Astrocyte of the hippocampus (primary cell): ENCODE measurements at places on chromosomes 4 and X.

DNA sequence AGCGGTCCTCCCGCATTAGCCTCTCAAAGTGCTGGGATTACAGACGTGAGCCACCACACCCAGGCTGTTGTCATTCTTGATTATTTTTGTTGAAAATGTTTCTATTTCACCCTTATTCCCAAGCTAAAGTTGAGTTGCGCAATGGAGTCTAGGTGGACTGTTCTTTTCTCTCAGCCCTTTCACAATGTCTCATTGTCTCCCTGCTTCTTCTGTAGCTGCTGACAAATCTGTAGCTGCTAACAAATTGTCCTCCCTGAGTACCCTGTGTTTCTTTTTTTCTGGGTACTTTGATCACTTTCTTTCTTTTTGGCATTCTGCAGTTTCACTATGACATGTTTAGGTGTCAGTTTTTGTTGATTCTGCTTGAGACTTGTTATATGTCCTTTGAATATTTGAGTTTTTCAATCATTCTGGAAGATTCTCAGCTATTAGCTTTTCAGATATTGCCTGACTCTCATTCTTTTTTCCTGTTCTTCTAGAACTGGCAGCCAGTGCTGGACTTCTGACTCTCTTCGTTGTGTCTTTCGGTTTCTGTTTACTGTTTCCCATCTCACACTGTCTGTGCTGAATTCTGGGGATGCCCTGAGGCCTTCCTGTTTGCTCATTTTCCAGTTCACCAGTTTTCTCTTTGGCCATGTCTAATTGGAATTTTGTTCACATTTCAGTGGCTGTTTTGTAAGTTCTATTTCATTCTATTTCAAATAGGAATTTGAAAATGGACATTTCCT lies 6.6 kb downstream of the ABCD1 start:
- no peak for DNase-seq

GRCh38 chrX:148501386-148502066 lies 1.1 kb downstream of the AFF2 start:
- DNase-seq = no peak

GRCh38 chr4:139761461-139761860 lies 95.8 kb downstream of the MGST2 start:
- no peak for DNase-seq

DNA sequence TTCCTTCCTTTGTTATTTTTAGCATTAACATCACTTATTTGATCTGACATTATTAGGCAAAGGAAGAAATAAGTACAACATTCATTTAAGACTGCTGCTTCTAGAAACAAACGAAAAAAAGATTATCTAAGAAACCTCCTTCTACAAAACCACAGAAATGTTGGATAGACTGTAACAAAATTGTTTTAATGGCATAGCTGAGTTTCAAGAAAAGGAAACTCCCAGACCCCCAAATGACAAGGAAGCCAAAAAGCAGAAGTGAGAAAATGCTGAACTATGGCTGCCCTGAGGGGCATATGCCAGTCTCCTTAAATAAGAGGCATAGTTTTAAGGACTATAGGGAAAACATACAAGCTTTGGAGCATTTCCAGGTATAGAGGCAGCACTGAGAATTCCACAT lies 1431.6 kb upstream of the TENM3 start:
- DNase-seq = no peak

DNA sequence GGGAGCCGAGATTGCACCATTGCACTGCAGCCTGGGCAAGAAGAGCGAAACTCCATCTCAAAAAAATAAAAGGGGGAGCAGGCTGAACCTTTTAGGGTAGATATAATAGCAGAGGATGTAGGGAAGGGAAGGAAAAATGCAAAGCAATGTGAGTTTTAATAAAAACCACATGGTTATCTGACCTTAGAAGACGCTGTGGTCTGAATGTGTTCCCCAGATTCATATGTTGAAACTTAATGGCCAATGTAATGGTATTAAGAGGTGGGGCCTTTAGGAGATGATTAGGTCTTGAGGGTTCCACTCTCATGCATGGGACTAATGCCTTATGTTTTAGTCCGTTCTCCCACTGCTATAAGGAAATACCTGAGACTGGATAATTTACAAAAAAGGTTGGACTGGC lies 114.1 kb upstream of the STX18 start:
- DNase-seq = no peak

DNA sequence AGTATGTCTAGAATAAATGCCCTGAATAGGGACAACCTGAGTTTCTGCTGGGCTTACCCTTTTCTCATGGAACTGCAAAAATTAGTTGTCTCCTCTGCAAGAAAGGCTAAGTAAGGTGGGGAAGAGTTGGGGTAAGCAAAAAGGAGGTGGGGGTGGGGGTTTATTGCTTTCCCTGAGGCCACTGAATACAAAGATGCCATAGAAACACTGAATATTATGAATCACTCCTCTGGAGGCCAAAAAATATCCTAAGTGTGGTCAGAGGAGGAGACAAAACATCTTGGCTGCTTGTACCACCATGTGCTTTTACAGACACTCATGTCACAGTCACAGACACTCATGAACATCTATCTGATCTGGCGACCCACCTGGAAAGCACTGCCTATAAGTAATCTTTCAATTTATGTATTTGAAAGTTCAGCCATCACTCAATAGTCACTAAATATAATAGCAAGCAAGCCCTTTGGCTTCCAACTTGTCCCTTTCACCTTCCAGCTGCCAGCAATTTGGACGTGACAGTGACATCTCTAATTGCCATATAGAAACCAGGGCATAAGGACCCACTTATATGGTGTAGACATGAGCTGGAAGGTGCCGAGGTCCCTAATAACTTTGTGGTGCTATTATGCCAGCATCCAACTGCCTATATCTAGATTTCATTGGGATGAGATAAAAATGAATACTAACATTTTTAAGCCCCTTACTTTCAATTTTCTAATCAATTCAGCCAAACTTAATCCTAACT lies 122.7 kb upstream of the CBR4 start:
- no peak for DNase-seq

DNA sequence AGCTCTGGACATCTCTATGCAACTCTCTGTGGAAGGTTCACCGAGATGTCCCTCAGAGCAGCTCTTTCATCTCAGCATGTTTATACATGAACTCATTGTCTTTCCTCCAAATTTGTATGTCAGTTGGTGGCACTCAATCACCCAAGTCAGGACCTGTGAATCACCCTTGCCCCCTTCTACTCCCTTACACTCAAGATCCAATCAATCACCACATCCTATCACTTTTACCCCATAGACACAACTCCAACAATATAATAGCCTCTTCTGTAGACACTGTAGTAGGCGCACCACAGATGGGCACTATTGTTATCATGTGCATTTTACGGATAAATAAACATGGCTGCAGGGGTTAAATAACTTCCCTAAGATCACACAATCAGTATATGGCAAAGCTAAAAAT lies 41.3 kb upstream of the IRF2 start:
- DNase-seq = no peak

GRCh38 chr4:56737666-56738065 lies 56.6 kb upstream of the HOPX start:
- no peak for DNase-seq

DNA sequence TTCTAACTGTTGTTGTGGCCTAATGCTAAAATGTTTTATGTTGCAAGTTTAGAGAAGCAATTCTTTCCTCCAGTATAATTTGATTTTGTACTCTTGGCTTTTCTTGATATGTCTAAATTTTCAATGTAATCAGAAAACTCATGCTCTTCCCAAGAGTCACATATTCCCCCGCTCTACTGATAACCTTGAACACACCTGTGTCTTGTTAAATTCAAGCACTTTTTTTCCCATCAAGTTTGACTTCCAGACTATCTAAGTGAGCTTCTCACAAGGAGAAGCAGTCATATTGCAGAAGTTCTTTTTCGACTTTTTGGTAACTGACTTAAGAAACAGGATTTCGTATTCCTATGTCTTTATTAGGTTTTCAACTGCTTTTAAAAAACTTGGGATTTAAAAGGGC lies 7.4 kb upstream of the ADH4 start:
- DNase-seq = no peak

GRCh38 chrX:124256216-124256615 lies 76.2 kb upstream of the TEX13D start:
- no peak for DNase-seq

GRCh38 chrX:63275127-63275526 lies 76.0 kb downstream of the SPIN4 start:
- no peak for DNase-seq

- peak; percentile 67 for DNase-seq
Measured at GRCh38 chr4:121072224-121073003, at the start of gene NDNF. NDNF (minus strand) TSS chr4:121072535; CDS start chr4:121045837, 26,698 bp downstream.

GRCh38 chr4:74796631-74797030 lies 2.3 kb upstream of the BTC start:
- no peak for DNase-seq

DNA sequence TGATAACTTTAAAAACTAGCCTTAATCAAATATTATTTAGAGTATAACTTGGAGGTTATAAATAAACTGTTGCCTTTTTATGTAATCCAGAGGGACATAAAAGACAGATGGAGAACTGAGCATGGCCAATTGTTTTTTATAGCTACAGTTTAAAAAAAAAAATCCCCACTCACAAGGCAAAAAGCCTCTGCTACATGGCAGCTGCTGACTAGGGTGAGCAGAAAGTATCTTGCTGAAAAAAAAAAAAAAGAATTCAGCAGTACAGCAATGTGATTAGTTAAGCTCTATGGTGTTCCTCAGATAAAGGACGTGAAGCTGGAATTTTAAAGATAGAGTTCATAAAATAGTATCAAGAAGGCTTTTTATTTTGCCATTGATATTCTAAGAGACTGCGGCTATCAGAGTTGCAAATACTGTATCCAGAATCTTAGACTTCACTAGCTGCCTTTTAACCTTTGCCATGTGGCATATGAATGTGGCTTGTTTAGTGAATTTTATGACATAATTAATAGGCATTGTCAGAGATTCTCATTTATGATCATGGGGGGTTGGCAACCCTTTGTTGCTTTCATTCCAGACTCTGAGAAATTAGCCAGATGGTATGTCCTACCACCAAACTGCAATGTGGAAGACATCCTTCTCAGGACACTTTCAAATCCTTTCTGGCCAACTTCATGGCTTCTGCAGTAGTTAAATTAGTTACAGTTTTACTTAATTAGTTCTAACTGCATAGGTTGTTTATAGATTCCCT lies 498.0 kb downstream of the STPG2 start:
- DNase-seq = no peak

GRCh38 chr4:7287274-7287917 lies 95.1 kb downstream of the SORCS2 start:
- no peak for DNase-seq

DNA sequence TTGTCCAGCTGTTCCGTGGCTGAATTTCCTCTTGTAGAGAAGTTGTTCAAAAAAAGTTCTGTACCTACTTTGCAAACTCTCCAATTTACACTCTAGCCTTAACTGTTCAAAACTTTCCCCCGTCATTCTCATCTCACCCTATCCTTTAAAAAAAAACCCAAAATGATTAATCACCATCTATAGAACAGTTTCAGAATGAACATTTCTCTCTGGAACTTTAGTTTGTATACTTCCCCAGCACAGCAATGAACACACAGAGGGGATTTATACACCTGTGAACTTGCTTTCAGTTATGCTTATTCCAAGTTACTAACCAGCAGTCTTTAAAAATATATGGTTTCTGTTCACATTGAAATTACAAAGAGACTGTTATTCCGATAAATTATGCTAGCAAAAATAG lies 1.2 kb downstream of the GEMIN8 start:
- no peak for DNase-seq

- DNase-seq = no peak
Measured at GRCh38 chr4:16231570-16232245, 5.4 kb upstream of the TAPT1 start.

GRCh38 chr4:8404791-8405515 lies 35.6 kb downstream of the ACOX3 start:
- DNase-seq = no peak

GRCh38 chr4:31125061-31125460 lies 404.9 kb downstream of the PCDH7 start:
- no peak for DNase-seq

DNA sequence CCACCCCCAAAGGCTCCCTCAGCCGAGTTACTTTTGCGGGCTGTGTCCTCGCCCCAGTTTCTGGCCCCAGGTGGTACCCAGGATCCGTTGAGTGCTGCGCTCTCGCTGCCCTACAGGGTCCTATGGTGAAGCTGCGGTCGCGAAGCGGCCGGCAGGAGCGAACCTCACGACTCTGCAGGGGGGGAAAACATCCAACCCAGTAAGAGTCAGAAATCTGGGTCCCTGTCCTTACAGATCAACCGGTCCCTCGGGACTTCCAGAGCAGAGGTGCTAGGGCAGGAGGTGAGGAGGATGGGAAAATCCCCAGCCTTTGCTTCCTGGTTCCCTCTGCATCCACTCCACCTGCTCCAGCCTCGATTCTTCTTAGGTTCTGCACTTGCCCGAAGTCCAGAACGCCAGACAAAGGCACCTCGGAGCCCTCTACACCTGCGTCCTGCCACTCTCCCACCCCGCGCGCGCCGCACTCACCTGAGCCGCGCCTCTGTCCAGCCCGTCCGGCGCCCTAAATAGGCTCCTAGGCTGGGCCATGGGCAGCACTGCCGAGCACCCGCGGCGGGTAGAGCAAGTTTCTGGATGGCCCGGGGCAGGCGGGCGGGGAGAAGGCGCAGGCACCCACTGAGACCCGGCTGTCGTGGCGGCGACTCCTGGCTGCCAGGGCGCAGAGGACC lies at the start of gene HS3ST1:
Gene HS3ST1 (minus strand): TSS at position 664 of the 668 bp plus-strand sequence. CDS start 28,889 bp downstream, outside the sequence.
- no peak for DNase-seq

GRCh38 chrX:2765549-2765830 lies 13.7 kb downstream of the XG start:
- DNase-seq = peak; percentile 9

GRCh38 chr4:153408932-153409331 lies 57.2 kb upstream of the TMEM131L start:
- DNase-seq = no peak
